Glutamatergic neuron (in vitro differentiated cells): ENCODE measurements at places on chromosomes 5 and 9.
A peak's percentile ranks its signal among the peaks of the same experiment; 100 is the strongest.

DNA sequence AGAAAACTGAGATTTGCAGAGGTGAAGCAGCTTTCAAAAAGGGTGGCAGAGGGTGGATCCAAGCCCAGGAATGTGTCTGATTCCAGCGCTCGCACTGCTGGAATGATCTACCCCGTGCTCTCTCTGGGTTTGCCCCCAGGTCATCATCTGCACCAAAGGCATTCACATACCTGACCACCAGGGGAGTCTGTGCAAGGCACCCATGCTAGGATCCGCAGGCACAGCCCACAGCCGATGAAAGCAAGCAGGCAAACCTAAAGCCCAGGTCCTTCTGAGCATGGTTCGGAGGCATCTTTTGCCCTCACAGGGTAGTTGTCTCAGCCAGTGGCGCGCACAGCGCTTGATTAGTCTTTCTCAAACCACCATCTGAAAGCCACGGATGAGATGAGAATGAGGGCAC lies 56.6 kb downstream of the TEK start:
- no peak for DNase-seq

DNA sequence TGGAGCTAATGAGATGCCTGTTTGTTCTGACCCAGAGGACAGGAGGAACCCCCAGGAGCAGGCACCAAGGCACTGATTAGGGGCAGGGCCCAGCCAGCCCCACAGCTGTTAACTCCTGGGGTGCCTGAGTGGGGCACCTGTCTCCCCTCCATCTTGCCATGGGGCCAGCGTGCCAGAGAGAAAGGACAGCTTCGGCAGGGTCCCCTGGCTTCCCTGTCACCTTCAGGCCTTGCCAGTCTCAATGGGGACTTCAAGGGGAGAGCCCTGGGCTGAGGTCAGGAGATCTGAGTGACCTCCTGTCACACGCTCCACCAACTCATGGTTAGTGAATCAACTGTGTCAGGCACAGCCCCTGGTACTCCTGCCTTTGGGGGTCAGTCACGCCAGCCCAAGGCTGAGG lies 152.7 kb upstream of the MVB12B start:
- no peak for DNase-seq

GRCh38 chr5:4196744-4197143 lies 601.1 kb downstream of the IRX1 start:
- peak; percentile 39 for DNase-seq

GRCh38 chr9:28624771-28625170 lies 1051.5 kb upstream of the C9orf72 start:
- no peak for DNase-seq

GRCh38 chr5:98954392-98955028 lies 25.7 kb upstream of the CHD1 start:
- DNase-seq = no peak

DNA sequence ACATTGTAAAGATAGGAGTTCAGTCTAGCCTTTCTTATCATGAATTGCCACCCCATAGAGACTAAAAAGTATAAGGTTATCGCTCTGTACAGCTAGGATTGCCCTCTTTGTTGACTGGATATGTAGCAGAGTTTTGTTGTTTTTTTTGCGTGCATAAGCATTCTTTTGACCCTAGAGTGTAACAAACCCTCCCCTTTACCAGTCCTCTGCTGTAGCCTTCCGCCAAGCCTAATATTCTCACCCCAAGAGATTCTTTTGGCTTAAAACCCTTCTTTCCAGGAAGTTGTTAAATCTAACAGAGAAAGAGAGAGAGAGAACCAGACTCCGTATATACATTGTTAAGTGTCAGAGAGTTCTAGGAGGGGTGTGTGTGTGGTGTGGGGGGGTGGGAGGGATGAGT lies 113.9 kb downstream of the FGF1 start:
- DNase-seq = no peak

GRCh38 chr5:172646716-172647285 lies 5.7 kb downstream of the NEURL1B start:
- DNase-seq = peak; percentile 45

- DNase-seq = no peak
Measured at GRCh38 chr5:88682131-88682530, 200.9 kb downstream of the MEF2C start.

GRCh38 chr5:143739746-143740145 lies 72.2 kb upstream of the HMHB1 start:
- no peak for DNase-seq
